Mammary microvascular endothelial cell (primary cell): ENCODE measurements at places on chromosomes 16 and 17. TPM values are rescaled to one million over a fixed set of nuclear protein-coding genes. Genes with fewer than 3 reads are reported as not detected.

Gene KRT39
- total RNA-seq: not detected in 2 replicates

Gene KIF2B
- total RNA-seq: not detected in 2 replicates

Gene OR1A1
- not detected in 2 replicates for total RNA-seq

Gene KRTAP16-1
- not detected in 2 replicates for total RNA-seq

Gene MMP28
- 0.07 and 0.44 TPM in 2 replicates for total RNA-seq

Gene GDPD1
- 0.34 and 1.3 TPM in 2 replicates for total RNA-seq

Gene E4F1
- 25.5 and 34.3 TPM in 2 replicates for total RNA-seq

Gene TRPV2
- 46.4 and 51.5 TPM in 2 replicates for total RNA-seq

Gene ABCC11
- 0.05 and 0.20 TPM in 2 replicates for total RNA-seq

Gene EVPLL
- total RNA-seq: not detected in 2 replicates

Gene TOM1L1
- total RNA-seq: 2.7 and 3.9 TPM in 2 replicates

Gene FAAP100
- total RNA-seq: 29.4 and 31.2 TPM in 2 replicates

Gene TLE7
- not detected in 2 replicates for total RNA-seq

Gene TMEM114
- total RNA-seq: not detected in 2 replicates

Gene SEZ6
- not detected in 2 replicates for total RNA-seq

Gene HGS
- 124 and 135 TPM in 2 replicates for total RNA-seq

Gene APOBR
- total RNA-seq: not detected in 2 replicates
